Spinal cord (tissue), 10 donors: ENCODE measurements at places on chromosomes 6 and 20. TPM values are rescaled to one million over a fixed set of nuclear protein-coding genes. Genes with fewer than 3 reads are reported as not detected.

DNA sequence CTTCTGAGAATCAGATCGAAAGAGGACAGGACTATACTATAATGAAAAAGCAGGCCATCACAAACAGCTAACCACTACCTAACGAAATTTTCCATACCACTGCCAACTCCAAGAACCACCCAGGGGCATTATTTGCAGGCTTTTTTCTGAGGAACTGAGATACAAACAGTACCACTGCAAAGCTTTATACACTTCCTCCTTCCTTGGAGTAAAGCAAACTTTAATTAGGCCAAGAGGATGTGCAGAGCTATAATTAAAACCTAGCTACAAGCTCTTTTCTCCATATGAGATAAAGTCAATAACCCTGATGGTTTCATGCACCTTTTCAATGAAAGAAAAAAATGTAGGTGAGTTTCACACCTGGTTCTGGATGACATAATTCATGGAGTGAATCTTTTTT, 68.5 kb downstream of the ELOVL5 start:
- H3K36me3 ChIP-seq, result no peaks in the 10 kb centered on the region
- H3K27ac ChIP-seq, result no peak overlapping the region
- no peak overlapping the region for H3K4me3 ChIP-seq

GRCh38 chr6:128743974-128744765, 138.8 kb upstream of the LAMA2 start:
- no peak overlapping the region for H3K27ac ChIP-seq
- DNase-seq, result no peak
- H3K36me3 ChIP-seq, result no peaks in the 10 kb centered on the region
- peaks cover 3% of the 10 kb centered on the region for H3K4me1 ChIP-seq

- H3K4me1 ChIP-seq, result no peaks in the 10 kb centered on the region
- H3K4me3 ChIP-seq, result no peak overlapping the region
- peak overlapping the region; percentile 68 for H3K27ac ChIP-seq
- H3K36me3 ChIP-seq, result no peaks in the 10 kb centered on the region
Observed at GRCh38 chr6:112563368-112563767, 216.2 kb downstream of the RFPL4B start.

DNA sequence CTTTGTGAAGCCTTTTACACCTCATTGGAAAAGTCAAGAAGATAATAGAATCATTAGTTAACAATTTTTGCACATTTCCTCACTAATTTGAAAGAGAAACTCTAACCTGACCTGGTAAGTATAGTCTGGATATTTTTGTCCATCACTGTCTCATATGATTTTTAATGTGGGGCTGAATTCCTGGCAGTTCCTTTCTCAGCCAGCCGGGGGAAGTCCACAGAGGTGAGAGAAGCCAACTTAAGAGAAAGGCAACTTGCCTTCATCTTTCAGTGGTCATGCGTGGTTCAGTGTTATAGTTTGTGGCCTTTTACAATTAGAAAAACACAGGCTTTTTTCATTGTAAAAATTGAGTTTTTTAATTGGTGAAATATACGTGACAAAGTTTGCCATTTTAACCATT, 80.6 kb downstream of the CDYL start:
- no peak overlapping the region for H3K4me3 ChIP-seq
- H3K27ac ChIP-seq, result no peak overlapping the region
- H3K27me3 ChIP-seq, result no peaks in the 10 kb centered on the region
- no peak for DNase-seq

DNA sequence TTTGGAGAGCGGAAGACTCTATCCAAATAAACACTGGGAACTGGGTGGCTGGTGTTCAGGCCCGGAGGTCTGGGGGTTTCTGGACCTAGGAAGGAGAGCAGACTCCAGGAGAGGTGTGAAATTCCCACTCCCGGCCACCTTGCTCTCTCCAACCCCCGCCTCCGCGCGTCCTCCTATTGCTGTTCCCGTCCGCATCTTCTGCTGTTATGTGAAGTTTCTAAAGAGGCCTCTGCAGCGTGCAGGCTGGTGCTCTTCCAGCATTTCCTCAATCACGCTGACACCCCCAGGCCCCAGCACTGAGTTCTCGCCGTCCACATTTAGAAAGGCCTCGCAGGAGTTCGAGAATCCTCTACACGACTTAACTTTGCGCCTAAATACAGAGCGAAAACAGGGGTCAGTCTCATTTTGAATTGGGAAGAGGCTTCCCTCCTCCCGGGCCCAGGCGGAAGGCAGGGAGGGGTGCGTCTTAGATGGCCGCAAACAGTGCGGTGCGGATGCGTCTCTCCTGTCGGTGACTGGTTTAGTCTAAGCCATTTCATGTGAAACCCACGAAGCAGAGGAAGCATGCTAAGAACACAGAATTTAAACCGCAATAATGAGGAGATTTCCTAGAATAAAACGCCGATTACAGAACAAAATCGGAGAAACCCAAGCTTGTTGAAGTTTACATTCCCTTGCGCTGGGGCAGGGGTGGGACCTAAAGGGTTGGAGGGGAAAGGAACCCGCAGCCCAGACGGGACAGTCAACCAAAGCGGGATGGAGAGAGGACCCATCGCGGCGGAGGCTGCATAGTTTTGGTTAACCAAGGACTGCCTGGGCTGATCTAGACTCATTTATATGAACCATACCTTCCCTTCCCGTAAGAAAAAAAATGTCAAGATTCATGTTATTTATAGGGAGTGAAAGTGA, 4.0 kb upstream of the FOXF2 start:
- peaks cover 91% of the 10 kb centered on the region for H3K27me3 ChIP-seq
- H3K36me3 ChIP-seq, result no peaks in the 10 kb centered on the region
- DNase-seq, result no peak
- peak overlapping the region; percentile 40 for H3K27ac ChIP-seq

DNA sequence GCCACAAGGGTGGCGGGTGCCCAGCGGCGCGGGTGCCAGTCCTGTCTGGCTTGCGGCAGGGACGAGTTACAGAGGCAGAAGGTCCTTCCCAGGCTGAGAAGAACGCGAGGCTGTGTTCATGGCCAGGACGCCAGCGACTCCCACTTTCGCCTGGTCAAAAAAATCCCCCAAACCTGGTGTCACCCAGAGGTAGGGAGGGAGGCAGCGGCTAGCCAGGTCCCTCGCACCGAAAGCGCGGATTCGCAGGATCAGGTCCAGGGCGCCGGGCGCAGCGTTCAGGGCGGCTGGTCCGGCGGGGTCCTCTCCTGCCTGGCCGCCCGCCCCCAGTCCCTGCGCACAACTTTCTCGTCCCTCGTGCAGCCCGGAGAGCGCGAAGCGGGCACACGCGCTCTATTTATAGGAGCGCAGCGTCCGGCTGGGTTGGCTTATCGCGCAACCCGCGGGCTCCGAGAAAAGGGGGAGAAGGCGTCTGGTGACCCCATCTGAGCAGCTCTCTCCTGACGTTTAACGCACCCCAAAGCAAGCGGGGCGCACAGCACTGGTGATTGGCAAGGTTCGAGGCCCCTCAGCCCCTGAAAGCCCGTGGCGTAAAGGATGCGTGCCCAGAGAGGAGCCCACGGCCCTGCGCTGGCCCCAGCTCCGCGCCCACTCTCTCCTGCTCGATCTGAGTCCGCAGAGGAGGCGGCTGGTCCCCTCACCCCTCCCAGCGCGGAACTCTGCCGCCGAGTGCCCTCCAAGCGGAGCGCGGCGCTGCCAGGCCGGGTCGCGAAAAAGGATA, 519 bp downstream of the CBLN4 start:
- no peak for DNase-seq
- H3K4me3 ChIP-seq, result peak overlapping the region; percentile 21
- peak overlapping the region; percentile 15 for H3K27ac ChIP-seq
- no peaks in the 10 kb centered on the region for H3K36me3 ChIP-seq
- peaks cover 54% of the 10 kb centered on the region for H3K27me3 ChIP-seq

- H3K27me3 ChIP-seq, result no peaks in the 10 kb centered on the region
- H3K27ac ChIP-seq, result no peak overlapping the region
- no peak overlapping the region for H3K4me3 ChIP-seq
- H3K4me1 ChIP-seq, result no peaks in the 10 kb centered on the region
- no peaks in the 10 kb centered on the region for H3K36me3 ChIP-seq
Observed at GRCh38 chr6:21898107-21898796, 304.7 kb downstream of the SOX4 start.

- H3K27me3 ChIP-seq, result no peaks in the 10 kb centered on the region
- H3K36me3 ChIP-seq, result peaks cover 95% of the 10 kb centered on the region
- no peak overlapping the region for H3K27ac ChIP-seq
- DNase-seq, result no peak
- H3K4me1 ChIP-seq, result peaks cover 7% of the 10 kb centered on the region
- H3K4me3 ChIP-seq, result no peak overlapping the region
Observed at GRCh38 chr20:17625246-17626051, 55.6 kb downstream of the DSTN start.

- no peaks in the 10 kb centered on the region for H3K36me3 ChIP-seq
- no peak overlapping the region for H3K4me3 ChIP-seq
- H3K4me1 ChIP-seq, result no peaks in the 10 kb centered on the region
- H3K27me3 ChIP-seq, result no peaks in the 10 kb centered on the region
- H3K27ac ChIP-seq, result no peak overlapping the region
Observed at GRCh38 chr20:13452470-13453124, 186.1 kb downstream of the TASP1 start.

- no peaks in the 10 kb centered on the region for H3K27me3 ChIP-seq
- H3K36me3 ChIP-seq, result no peaks in the 10 kb centered on the region
- H3K4me1 ChIP-seq, result no peaks in the 10 kb centered on the region
- no peak overlapping the region for H3K27ac ChIP-seq
Observed at GRCh38 chr6:145263778-145264211, 471.5 kb downstream of the EPM2A start.

DNA sequence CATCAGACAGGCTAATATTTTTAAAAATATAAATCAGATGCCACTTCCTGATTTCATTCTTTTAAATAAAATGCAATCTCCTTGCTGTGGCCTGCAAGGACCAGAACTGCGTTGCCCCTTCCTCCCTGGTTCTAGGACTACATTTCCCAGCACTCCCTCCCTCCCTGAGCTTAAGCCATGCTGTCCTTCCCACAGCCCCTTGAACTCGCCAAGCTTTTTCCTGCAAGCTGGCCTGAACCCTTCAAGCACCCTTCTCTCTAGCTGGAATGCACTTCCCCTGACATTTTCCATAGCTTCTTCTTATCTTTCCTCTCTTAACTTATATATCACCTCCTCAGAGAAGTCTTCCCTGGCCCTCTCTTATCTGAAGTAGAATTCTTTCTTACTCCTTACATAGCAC, 6.1 kb upstream of the DOK5 start:
- no peak overlapping the region for H3K27ac ChIP-seq
- no peaks in the 10 kb centered on the region for H3K27me3 ChIP-seq
- no peaks in the 10 kb centered on the region for H3K36me3 ChIP-seq

DNA sequence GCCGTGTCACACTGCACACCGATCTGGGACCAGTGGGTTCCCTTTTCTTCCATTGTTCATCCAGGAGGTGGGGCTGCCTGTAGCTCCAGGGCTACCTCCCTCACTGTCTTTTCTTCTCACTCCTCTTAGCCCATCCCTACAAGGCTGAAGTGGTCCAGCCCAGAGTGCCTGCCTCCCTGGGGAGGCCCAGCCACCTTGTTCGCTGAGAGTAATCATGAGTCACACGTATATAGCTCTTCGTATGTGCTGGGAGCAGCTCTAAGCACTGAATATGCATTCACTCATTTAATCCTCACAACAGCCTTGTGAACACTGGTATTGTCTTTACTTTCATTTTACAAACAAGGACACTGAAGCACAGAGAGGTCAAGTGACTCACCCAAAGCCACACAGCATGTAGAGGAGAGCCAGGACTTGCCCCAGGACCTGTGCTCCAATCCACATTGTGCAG, 14.7 kb upstream of the CCDC167 start:
- H3K27ac ChIP-seq, result no peak overlapping the region
- no peaks in the 10 kb centered on the region for H3K36me3 ChIP-seq
- H3K4me1 ChIP-seq, result peaks cover 67% of the 10 kb centered on the region
- no peak for DNase-seq
- H3K4me3 ChIP-seq, result no peak overlapping the region
- H3K27me3 ChIP-seq, result peaks cover 21% of the 10 kb centered on the region

- no peak for DNase-seq
- no peak overlapping the region for H3K27ac ChIP-seq
- no peaks in the 10 kb centered on the region for H3K27me3 ChIP-seq
- H3K36me3 ChIP-seq, result no peaks in the 10 kb centered on the region
Observed at GRCh38 chr6:135202836-135203235, 21.7 kb downstream of the MYB start.

DNA sequence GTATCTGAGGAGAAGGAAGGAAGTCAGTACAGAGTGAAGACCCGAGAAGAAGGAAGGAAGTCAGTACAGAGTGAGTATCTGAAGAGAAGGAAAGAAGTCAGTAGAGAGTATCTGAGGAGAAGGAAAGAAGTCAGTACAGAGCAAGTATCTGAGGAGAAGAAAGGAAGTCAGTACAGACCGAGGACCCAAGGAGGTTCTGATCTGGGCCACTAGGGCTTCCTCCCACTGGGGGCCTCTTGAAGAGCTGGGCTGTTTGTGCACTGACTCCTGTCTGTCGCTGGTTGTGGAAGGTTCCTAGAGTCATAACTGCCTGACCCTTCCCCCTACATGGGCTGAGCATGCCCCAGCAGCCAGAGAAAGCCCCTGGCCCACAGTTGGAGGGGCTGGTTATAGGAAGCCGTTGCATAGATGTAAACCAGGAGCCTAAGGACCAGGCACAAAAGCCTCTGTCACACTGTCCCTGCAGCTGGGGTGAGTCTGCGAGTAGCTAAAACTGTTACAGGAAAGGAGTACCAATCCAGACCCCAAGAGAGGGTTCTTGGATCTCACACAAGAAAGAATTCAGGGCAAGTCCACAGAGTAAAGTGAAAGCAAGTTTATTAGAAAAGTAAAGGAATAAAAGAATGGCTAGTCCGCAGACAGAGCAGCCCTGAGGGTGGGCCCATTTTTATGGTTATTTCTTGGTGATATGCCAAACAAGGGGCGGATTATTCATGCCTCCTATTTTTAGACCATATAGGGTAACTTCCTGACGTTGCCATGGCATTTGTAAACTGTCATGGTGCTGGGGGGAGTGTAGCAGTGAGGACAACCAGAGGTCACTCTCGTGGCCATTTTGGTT, 395.9 kb downstream of the PREX1 start:
- H3K27ac ChIP-seq, result no peak overlapping the region
- H3K36me3 ChIP-seq, result no peaks in the 10 kb centered on the region
- DNase-seq, result no peak
- no peak overlapping the region for H3K4me3 ChIP-seq
- H3K4me1 ChIP-seq, result peaks cover 4% of the 10 kb centered on the region

DNA sequence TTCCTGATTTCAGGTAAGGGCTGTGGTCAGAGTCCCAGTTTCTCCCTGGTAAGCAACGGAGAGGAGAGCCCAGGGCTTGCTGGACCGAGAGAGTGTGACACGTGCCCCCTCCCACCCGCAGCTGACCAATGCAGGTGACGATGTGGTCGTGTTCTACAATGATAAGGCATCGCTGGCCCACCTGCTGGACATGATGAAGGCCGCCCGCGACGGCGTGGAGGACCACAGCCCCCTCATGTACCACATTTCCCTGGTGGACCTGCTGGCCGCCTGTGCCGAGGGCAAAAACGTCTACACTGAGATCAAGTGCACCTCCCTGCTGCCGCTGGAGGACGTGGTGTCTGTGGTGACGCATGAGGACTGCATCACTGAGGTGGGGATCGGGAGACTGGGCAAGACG, 31.7 kb downstream of the UQCC2 start:
- H3K27me3 ChIP-seq, result no peaks in the 10 kb centered on the region

- peaks cover 9% of the 10 kb centered on the region for H3K4me1 ChIP-seq
- H3K27me3 ChIP-seq, result no peaks in the 10 kb centered on the region
- H3K36me3 ChIP-seq, result no peaks in the 10 kb centered on the region
- H3K4me3 ChIP-seq, result no peak overlapping the region
- peak; percentile 44 for DNase-seq
- H3K27ac ChIP-seq, result no peak overlapping the region
Observed at GRCh38 chr6:3887150-3887700, 38.1 kb downstream of the FAM50B start.

KCNQ2 gene
- 66.5 TPM for total RNA-seq

SLC35D3 gene
- 0.99 TPM for total RNA-seq

FERMT1 gene
- total RNA-seq, result 5.4 TPM

C20orf141 gene
- total RNA-seq, result not detected

THBD gene
- total RNA-seq, result 14.7 TPM

UTRN gene
- total RNA-seq, result 143 TPM

LYRM2 gene
- total RNA-seq, result 30.8 TPM

BPIFA1 gene
- total RNA-seq, result not detected

SOX18 gene
- 2.4 TPM for total RNA-seq

ZSCAN26 gene
- 27.2 TPM for total RNA-seq
